Activated CD4-positive, alpha-beta T cell treated with anti-CD3 and anti-CD28 coated beads for 24 hours (primary cell): ENCODE measurements at places on chromosomes 3 and 15.

GRCh38 chr15:63212050-63213004, 22.9 kb downstream of the RAB8B start:
- DNase-seq = no peak

GRCh38 chr3:46539443-46540005, 26.6 kb downstream of the LRRC2 start:
- no peak for DNase-seq

DNA sequence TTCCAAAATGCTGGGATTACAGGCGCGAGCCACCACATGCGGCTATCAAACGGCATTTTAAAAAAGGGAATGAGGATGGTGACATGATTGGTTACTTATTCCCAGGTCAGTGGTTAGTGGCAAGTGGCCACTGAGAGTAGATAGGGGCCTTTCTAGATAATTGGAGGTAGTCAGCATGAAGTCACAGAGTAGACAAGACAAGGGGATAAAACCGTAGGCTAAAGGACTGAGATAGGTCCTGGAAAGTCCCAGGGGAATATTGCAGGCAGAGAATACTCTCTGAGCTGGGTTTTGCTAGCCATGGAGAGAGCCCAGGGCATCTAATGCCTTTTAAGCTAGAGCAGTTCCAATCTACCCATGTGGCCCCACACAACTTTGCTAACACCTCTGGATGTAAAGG, 52.2 kb downstream of the KCNAB1 start:
- no peak for DNase-seq

DNA sequence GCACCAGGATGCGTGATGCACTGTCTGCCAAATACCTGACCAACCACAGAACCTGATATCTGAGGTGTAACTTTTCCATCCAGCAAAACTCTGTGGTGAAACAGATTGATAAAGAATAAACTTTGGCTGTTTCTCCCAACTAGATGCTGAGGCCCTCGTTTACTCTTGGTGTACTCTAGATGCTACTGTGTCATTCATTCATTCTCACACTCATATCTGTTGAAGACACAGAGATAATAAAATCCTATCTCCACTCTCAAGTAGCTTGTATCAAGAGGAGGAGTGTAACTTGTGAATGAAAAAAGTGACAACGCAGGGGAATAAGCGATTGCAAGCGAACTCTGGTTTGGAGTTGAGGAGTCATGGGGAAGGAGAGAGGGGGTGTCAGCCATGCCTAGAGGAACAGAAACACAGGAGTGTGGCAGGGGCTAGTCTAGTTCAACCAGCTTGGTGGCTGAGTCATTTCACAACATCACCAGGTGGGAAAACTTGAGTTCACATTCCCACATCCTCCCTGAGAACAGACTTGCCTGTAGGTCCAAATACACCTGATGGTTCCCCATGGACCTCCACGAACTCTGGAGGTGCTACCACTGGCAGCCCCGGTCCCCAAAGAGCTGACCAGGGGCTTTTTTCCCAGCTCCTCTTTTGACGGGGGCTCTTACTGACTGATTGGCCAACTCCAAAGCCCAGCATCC, 73.3 kb upstream of the SNRK start:
- no peak for DNase-seq

DNA sequence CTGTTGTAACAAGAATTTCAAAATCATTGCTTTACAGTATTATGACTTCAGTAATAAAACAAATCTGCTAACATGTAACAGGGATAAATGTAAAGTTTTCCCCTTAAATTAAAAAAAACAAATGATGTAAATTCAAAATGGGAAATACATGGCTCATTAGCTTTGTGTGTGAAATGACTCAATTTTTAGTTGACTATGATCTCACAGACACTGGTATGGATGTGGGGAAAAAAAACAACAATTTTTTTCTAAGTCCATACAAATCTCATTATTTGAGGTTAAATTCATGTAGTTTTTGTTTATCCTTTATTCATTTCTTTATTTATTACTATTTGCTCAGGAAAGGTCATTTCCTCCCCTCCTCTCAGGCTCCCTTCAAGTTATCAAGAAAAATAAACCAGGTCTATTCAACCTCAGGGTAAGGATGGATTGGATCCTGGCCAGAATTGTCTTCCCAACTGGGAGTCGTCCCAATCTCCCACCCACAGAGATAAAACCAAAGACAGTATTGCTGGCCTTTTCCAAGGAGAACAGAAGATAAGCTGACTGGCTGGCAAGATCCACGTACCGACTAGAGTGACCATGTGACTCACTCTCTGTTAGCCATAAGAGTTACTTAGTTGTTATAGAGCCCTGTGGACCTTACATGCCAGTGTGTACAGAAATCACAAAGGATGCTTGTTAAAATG, 373.3 kb downstream of the GAP43 start:
- DNase-seq = no peak

DNA sequence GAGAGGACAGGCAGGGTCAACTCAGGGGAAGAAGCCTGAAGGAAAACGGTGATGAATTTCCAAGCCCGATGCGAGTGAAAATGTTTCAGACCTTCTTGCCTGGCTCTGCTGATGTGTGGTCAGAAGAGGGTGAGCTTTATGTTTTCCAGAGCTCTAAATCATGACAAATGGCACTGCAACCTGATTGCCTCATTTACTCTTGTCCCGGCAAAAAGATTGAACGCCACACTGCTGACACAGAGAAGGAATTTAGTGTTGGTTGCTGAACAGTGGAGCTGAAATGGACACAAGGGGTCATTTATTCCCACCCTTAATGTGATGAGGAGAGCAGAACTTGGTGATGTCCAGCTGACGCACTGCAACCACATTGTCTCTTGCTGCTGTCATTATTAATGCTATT, 36.1 kb upstream of the GABRG3 start:
- DNase-seq = no peak

GRCh38 chr3:132003685-132004084, 31.1 kb downstream of the CPNE4 start:
- no peak for DNase-seq

- DNase-seq = no peak
Measured at GRCh38 chr15:87576486-87577176, 679.9 kb downstream of the NTRK3 start.

- DNase-seq = no peak
Measured at GRCh38 chr3:133917144-133917543, 21.5 kb upstream of the RAB6B start.

- no peak for DNase-seq
Measured at GRCh38 chr15:87267798-87268197, 988.7 kb downstream of the NTRK3 start.

DNA sequence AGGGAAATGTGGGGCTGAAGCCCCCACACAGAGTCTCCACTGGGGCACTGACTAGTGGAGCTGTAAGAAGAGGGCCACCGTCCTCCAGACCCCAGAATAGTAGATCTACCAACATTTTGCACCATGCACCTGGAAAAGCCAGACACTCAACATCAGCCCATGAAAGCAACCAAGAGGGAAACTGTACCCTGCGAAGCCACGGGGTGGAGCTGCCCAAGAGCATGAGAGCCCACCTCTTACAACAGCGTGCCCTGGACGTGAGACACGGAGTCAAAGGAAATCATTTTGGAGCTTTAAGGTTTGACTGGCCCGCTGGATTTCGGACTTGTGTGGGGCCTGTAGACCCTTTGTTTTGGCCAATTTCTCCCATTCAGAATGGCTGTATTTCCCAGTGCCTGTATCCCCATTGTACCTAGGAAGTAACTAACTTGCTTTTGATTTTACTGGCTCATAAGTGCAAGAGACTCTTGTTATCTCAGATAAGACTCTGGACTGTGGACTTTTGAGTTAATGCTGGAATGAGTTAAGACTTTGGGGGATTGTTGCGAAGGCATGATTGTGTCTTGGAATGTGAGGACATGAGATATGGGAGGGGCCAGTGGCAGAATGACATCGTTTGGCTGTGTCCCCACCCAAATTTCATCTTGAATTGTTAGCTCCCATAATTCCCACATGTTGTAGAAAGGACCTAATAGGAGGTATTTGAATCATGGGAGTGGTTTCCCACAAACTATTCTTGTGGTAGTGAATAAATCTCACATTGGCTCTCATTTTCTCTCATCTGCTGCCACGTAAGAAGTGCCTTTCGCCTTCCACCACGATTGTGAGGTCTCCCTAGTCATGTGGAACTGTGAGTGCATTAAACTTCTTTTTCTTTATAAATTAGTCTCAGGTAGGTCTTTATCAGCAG, 105.8 kb downstream of the CBLB start:
- DNase-seq = no peak

DNA sequence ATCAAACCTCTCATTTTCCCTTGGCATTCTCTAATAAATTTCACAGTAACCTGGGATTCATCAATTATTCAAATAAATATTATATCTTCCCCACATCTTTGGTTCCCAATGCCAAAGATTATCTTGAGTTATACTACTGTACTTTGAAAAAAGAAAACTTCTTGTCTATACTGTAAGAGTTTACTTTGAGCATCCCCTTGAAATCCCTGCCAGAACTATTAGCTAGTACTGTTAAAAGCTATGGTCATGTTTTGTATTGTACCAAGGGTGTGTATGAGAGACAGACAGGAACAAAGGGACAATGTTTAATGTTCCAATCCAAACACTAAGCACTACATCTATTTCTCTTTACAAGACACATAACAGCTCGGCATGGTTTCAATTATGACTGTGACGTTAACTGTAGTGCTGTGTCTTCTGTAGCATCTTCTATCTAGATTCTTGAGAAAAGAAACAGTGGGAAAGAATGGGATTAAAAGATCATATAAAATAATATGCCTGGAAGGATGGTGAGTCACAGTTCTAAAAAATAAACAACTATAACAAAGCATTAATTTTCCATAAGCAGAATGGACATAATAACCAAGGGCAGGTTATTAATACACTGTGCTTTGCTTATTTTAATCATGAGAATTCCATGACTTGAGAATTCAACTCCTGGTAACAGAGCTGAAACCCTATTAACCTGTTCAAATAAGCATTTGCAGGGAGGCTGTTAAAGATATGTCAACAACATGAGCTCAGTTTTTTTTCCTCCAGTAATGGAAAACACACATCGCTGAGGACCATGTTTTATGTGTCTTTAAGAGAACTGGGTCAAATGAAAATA, 71.1 kb downstream of the ALDH1A2 start:
- DNase-seq = no peak

DNA sequence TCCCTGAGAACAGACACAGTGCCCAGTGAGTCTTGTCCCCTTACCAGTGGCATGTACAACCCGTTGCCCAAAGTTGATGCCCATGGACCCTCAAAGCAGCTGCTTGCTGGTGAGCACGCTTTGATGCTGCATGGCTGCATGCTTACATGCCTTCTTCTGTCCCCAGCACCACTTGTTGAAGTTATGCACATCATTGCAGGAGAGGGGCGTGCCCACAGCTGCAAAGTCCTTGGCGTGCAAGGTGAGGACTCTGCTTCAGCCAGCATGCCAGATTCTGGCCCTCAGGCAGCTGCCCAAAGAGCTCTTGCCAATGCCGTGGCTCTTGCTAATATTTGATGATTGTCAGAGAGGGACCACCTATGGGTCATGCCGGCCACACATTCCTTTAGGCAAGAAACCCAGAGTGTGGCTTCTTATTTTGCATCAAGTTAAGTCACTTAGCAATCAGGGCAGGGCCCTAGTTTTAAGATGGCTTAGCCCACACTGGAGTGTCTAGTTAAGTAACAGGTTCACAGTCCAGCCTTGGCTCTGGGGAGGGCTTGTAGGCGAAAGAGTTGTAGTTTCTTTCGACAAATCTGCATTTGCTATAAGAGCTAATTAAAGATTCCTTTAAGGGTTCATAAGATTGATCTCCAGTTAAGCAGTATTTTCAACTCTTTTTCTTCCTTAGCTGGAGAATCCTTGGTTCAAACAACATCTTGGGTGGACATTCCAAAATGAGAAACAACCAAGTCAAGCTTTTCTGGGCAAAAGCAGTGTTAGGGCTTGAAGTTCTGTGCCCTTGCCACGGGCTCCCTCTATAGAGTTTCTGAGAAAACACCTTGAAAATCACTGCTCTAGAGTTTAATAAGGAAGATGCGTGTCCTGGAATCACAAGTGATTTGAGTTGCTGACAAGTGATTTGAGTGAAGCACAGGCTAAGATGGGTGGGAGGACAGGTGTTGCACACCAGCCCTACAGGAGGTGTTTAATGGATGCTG, 128.6 kb downstream of the SLCO3A1 start:
- DNase-seq = no peak

- no peak for DNase-seq
Measured at GRCh38 chr3:81442758-81443456, 318.5 kb downstream of the GBE1 start.

GRCh38 chr3:159860269-159861116, 128.1 kb upstream of the IL12A start:
- DNase-seq = no peak

DNA sequence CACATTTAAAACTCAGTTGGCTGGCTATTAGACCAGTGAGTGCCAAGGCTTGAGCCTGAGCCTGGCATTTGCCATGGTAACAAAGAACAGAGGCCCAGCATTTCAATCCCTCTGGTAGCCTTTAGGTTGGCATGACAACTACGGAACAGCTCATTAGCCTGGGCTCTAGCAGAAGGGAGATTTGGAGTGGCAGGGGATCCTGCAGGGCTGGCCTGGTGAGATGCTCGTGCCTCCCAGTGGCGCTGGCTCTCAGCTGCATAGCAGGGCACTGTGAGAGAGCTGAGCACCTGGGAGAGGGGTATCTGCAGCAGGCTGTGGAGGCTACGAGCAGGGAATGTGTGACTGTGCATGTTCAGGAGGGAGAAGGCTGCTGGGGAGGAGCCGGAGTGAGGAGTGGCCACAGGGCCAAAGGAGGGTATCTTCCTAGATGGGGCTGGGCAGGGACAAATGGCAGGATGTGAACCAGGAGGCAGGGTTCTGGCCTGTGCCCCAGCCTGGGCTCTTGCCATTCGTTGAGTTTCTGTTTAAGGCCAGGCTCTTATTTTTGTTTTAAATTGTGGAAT, 5.6 kb upstream of the ABTB1 start:
- no peak for DNase-seq

DNA sequence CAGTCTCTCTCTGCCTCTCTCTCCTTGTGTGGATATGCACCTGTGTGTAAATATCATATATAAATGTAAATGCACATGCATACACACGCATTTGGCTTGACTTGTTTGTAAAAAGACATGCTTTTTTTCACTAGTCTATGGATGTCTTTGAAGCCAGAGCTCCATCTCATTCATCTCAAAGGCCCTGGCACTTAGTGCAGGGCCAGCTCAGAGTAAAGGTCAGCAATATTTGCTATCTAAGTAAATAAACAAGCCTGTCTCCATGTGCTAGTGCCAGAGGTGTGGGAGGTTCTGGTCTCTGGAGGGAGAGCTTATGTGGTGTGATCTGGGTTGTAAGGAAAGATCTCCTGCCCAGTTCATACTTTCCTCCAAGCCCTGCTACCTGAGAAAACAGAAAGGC, 5.6 kb downstream of the CLSTN2 start:
- no peak for DNase-seq
